Hepatic stellate cell (primary cell): ENCODE measurements at places on chromosomes 4 and X.

DNA sequence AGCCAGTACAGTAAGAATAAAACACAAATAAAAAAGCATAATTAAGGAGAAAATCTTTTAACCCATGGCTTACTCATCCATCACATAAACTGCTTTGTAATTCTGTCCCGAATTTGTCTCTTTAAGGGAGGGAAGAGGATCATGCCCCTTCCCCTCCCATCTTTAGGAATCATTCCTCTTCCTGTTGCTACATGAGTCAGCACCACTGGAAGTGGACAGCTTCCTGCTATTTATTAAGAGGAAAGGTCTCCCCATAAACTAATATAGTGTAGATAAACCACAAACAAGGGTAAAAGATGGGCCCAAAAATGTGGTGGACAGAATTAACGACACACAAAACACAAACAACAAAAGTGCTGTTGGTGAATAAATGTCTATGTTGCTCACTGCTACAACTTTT is 75.8 kb downstream of the PPP3CA start:
- DNase-seq: no peak

- no peak for DNase-seq
Measured at GRCh38 chr4:147843162-147843561, 111.3 kb downstream of the ARHGAP10 start.

GRCh38 chr4:40180356-40180755 is 16.5 kb upstream of the RHOH start:
- DNase-seq: peak; percentile 22

DNA sequence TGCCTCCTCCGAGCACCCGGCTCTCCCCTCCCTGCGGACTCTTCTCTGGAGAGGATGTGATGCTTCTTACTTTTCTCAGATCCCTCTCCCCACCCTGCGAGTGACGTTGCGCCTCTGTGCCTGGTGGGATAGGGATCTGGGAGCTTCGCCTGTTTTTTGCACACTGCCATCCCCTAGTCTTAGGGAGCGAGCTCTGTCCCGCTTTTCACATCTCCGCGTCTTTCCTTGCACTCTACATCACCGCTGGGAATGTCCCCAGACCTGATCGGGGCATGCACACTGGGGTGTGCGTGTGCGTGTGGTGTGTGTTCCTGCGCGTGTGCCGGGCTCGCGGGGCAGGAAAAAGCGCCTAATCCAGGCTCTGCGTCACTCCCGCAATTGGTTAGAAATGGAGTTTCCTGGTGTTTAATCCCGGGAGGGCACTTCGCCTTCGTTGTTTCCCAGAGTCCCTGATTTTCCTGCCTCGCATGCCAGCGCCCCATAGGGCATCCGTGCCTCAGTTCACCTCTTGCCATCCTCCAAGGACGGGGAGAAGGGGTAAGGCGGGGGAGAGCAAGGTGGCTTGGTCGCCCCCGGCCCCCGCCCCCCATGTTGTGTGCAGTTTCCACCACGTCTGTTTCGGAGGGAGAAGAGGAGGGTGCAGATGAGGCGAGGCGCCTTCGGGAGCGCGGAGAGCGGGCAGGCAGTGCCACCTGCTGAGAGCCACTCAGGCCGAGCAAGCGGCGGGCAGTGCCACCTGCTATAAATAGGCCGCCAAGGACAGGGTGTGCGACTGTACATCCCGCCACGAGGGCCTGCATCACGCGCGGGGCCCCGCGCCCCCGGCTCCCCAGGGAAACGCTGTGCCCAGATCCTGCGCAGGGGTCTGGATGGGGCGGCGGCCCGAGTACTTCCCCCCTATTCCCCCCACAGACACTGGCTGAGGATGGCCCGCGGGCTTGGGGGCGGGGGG is 759 bp upstream of the TBC1D1 start:
- peak; percentile 54 for DNase-seq

DNA sequence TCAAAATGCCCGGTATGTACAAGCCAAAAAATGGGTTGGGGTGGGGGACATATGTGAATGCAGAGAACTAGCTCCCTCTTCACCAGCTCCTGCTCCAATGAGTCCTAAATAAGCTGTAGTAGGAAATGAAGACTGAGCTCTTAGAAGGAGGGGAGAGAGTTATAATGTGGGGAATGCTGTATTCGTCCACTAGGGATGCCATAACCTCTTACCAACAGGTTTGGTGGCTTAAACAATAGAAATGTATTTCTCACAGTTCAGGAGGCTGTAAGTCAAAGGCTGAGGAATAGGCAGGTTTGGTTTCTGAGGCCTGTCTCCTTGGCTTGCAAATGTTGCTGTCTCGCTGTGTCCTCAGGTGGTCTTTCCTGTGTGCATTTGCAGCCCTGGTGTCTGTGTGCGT is 4.4 kb upstream of the INPP4B start:
- DNase-seq: no peak

DNA sequence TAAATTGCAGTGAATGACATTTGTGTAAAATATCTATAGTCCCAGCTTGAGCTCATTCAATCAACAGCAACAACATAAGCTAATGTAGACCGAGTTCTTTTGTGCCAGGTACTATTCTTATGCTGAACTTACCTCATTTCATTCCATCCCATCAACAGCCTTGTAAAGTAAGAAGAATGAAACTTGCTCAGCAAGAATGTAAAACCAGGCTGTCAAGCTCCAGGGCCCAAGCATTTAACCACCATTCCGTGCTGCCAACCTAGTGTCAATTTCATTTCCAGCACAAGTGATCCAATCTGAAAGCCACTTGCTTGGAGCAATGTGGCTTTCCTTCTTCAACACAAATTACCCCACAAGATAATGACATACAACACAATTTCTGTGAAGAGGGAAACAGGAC is 36.6 kb downstream of the RASSF6 start:
- no peak for DNase-seq
